ENCODE measurements at places on chromosomes 13 and 19.

- no peak for DNase-seq
These were observed 214.8 kb downstream of the COG6 start for GRCh38 chr13:39870197-39870747.

GRCh38 chr19:42272535-42272897 lies 3.5 kb downstream of the CIC start:
- no peak for DNase-seq

DNA sequence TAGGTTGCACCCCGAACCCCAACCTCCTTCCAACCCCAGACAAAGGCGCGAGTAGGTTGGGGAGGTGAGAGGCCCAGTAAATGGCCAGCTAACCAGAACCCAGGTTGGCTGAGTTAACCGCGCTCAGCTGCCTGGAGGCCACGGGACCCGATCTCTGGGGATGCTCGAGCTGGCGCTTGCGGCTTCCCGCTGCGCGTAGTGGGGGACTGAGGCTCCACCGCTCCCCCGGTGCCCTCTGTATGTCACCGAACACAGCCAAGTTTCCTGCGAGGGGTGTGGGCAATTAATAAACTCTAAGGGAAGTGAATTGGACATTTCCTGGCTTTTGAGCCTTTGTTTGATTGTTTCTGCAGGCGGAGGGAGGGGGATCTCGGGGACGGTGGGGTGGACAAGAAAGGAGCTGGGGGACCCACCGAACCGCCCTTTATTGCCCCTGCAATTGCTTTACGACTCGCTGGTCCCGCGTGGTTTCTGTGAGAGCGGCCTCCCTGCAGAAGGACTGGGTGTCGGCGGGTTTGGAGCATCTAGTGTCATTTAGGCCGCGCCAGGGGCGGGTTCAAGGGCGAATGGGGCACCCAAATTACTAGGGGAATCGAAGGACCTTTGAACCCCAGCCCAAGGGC lies 3.5 kb upstream of the ZIC5 start:
- DNase-seq = no peak

GRCh38 chr13:37207691-37208451 lies 102.4 kb upstream of the CSNK1A1L start:
- no peak for DNase-seq

- DNase-seq = no peak
These were observed 71.4 kb downstream of the LRCH1 start for GRCh38 chr13:46624353-46624752.
